ENCODE measurements at places on chromosomes 5 and 9.

DNA sequence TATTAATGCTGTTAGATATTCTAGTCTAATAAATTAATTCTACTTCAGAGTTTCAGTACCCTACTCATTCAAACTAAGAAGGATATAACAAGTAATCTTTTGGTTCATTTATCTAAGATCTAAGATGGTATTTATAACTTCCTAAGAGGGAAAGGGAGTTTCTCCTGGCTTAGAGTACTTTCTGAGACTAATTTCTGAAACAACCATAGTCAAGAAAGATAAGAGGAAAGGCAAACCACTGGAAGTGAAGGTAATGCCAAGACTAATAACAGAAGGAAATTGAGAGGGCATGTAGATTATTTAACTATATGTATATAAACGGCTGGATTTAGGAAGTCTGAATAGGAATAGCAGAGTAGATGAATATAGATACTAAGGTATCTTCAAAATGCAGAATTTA is 112.4 kb upstream of the ACOT12 start:
- DNase-seq, result no peak

DNA sequence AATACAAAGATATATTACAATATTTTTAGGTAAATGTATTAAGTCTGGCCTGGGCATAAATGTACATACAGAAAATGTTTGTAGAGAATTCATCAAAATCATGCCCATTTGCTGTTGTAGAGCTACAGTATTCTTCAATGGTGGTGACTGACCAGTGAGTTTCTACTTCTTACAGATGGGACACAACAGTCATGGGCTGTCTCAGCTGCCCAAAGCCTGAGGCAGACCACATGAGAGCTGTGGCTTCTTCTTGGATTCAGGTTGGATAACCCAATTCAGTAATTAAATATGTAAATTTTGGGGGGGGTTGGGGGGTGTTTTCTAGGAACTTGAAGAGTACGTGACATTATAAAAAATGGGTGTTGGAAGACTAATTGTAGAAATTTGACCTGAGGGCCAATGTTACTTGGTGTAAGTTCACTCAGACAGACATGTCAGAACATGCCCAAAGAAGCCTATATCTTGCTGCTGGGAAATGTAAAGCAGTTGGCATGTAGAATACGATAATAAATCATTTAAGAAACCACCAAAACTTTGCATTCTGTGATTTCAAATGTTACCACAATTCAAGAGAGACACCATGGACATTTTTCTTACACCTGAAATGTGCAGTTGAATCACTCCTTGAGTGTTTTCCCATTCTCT is 17.9 kb downstream of the STARD4 start:
- no peak for DNase-seq

GRCh38 chr5:75690669-75691068 is 26.6 kb downstream of the POC5 start:
- DNase-seq, result no peak

DNA sequence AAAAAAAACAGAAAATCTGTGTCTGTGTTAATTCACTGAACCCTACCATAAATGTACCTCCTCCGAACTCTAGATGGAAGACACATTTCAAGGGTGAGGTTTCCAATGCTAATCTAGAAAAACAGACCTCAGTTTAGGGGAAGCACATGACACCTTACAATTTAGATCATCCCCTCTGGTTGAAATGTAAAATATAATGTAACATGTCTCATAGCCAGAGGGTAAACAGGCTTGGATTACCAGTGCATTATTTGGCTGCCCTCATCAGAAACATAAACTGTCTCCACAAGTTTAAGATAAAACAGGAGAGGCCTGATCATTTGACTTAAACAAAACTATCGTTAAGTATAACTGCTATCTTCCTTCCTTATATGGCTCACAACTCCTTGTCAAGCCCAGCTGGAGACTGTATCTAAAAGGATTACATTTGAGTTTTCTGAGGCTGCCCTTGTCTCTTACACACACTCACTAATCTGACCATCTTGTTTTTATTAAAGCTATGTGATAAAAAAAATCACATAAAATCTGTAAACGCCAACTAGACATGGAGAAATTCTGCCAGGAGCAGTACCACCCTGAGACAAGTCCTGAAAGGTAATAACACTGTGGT is 105.7 kb downstream of the LURAP1L start:
- DNase-seq, result no peak

DNA sequence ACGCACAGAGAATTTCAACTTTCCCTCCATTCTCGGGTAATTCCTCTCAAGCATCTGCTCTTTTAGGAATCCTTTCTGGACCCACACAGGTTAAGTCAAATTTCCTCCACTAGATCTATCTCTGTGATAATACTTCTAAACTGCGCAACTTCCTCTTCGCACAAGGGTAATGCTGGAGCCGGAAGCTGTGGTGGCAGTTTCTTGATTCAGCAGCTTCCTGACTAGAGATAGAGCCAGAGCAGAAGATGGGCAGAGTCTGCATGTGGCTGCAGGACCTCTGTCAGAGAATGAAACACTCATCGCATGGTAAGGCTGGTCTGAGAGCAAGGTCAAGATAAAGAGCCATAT is 11.1 kb upstream of the CDC42SE2 start:
- no peak for DNase-seq

All from PC-9 (cell line).